M059J (cell line): ENCODE measurements at places on chromosomes 11 and 22. TPM values are rescaled to one million over a fixed set of nuclear protein-coding genes. Genes with fewer than 3 reads are reported as not detected.

DNA sequence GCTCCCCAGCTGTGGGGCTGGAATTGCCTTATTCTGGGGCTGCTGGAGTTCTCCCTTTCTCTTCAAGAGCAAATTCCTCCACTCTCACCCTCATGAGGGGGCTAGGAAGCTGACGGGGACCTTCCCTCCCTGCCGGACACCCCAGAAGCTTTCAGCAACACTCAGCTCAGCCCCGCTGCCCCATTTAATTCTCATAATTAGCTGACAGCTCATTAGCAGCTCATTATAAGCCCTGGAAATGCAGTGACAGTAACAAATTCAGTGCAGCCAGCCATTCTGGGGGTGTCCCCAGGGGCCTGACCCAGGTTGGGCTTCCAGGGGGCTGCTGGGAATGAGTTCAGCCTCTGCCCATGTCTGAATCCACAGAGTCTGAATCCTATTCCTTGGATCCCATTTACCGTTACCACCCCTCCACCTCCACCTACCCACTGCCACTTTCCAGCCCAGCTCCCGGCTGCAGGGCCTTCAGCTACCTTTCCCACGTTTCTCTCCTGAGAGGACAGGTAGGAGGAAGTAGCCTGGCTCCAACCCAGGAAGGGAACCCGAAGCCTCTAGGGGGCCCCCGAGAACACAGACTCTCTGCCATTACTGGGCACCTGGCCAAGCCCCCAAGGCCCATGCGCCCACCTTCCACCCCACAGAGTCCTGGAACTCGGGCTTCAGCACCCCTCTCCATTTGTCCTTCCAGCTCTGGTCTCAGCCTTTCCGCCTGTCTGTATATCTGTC, 101.7 kb upstream of the LMO1 start:
- DNase-seq = no peak

- no peak for DNase-seq
These were observed 261.3 kb downstream of the MN1 start for GRCh38 chr22:27540247-27540646.

DNA sequence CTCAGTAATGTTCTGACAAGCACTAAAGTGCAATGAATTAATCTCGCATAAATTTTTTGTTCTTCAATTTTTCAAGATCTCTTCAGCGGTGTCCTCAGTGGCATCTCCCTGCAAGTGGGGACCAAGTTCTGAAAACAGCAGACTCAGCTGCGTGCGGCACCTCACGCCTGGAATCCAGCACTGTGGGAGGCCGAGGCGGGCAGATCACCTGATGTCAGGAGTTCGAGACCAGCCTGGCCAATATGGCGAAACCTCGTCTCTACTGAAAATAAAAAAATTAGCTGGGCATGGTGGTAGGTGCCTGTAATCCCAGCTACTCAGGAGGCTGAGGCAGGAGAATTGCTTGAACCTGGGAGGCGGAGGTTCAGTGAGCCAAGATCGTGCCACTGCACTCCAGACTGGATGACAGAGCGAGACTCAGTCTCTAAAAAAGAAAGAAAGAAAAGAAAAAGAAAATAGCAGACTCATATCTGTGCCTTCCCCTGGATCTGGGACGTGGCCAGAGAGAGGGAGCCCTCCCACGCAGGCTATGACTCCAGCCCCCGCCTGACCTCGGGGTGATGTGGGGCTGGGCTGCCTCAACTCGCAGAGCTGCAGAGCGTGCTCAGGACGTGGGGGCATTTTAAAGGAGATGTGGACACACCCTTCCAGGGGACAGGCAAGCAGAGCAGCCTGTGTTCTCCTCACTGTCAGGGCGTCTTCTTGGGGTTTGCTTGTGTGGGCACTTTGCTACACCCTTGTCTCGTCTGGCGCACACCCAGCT, 346.6 kb downstream of the BRD1 start:
- DNase-seq = no peak

- DNase-seq = peak; percentile 84
These were observed 13.2 kb upstream of the MPZL2 start for GRCh38 chr11:118277312-118277711.

GRCh38 chr11:75470476-75471080, 37.6 kb upstream of the KLHL35 start:
- DNase-seq = no peak

GRCh38 chr11:10405865-10406592, 49.0 kb upstream of the AMPD3 start:
- peak; percentile 89 for DNase-seq

DNA sequence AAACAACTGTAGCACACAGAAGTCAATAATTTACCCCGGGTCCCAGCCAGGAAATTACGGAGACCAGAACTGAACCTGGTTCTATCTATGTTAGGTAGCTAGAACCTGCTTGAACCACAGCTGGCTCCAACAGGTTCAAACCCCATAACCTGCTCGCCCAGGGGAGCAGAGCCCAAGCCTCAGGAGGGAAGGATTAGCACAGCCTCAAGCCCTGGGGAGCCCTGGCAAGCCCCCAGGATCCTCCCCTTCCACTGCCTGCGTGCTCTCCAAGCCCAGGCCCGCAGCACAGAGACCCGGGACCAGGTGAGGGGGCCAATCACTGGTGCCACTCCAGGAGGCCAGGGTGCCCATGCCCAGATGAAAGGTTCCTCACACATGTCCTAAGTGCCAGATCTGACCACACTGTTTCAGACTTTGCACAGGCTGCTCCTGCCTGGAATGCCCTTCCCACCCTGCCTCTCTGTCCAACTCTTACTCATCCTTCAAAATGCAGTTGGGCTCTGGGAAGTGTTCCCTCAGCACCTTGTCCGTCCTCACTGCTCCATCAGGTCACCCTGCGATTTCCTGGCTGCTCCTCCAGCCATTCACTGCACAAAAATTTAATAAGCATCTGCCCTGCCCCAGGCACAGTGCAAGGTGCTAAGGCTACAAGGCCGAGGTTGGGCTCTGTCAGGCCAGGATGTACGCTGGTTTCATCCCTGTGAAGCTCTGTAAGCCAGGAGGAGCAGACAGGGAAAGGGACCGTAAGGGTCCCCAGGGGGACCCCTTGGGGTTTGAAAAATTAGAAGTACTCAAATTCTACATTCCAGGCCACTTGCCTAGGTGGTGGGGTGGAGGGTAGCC, 32.2 kb downstream of the ARRB1 start:
- peak; percentile 79 for DNase-seq

OR52I2 gene
- total RNA-seq = not detected in 2 replicates

DEPDC7 gene
- 36.3 and 39.6 TPM in 2 replicates for total RNA-seq
